ENCODE measurements at places on chromosomes 5 and 9.

DNA sequence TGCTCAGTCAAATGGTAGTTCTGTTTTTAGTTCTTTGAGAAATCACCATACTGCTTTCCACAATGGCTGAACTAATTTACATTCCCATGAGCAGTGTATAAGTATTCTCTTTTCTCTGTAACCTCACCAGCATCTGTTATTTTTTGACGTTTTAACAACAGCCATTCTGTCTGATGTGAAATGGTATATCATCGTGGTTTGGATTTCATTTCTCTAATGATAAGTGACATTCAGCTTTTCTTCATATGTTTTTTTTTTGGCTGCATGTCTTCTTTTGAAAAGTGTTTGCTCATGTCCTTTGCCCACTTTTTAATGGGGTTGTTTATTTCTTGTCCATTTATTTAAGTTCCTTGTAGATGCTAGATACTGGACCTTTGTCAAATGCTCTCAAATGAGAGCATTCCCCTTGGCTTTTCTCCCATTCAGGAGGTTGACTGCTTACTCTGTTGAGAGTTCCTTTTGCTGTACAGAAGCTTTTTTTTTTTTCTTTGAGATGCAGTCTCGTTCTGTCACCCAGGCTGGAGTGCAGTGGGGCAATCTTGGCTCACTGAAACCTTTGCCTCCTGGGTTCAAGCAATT is 58.7 kb upstream of the RGMB start:
- no peak for DNase-seq

- DNase-seq: no peak
Measured at GRCh38 chr5:117800261-117800660, 1188.1 kb downstream of the DTWD2 start.

DNA sequence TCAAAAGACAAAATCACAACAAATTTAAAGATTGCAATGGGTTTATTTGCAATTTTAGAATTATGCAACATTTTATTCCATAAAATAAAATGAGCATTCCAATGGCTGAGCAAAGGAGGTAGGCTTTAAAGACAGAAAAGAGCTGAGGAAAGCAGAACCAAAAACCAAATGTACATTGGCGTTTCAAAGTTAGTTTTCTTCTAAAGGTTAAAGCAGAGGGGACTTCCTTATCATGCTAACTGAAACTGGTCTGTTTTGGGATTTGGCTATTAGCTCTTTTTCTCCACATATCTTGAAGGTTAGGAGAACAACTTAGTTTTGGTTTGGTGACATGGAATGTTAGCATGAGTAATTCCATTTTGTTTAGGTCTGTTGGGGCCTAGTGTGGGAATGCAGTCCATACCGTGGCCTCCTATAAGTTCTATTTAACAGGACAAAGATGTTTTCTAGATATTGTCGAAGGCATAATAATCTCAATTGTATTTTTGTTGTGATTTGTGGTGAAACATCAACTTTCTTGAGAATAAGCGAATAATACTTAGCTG is 20.3 kb downstream of the DCP2 start:
- DNase-seq: no peak

- DNase-seq: no peak
Measured at GRCh38 chr5:159104051-159104651, 4.4 kb upstream of the EBF1 start.

DNA sequence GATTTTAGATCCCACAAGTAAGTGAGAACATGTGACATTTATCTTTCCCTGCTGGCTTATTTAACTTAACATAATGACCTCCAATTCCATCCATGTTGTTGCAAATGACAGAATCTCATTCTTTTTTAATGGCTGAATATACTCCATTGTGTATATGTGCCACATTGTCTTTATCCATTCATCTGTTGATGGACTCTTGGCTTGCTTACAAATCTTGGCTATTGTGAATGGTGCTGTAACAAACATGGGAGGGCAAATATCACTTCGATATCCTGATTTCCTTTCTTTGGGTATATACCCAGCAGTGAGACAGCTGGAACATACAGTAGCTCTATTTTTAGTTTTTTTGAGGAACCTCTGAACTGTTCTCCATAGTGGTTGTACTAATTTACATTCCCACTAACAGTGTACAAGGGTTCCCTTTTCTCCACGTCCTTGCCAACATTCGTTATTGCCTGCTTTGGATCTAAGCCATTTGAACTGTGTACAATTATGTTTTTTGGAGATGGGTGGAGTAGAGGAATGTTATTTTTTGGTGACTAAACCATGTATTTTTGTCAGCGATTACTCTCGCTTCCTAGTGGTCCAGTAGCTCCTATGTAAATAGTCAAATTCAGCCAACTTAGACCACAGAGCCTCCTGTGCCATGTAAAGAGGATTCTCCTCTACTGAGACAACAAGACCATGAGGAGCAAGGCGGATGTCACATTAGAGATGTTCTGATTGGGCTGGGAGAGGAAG is 60.6 kb downstream of the TNFSF15 start:
- DNase-seq: no peak

- no peak for DNase-seq
Measured at GRCh38 chr5:150758203-150758530, 650 bp downstream of the DCTN4 start.

All from activated CD4-positive, CD25-positive, alpha-beta regulatory T cell (primary cell).